ENCODE measurements at places on chromosomes 16 and 17. TPM values are rescaled to one million over a fixed set of nuclear protein-coding genes. Genes with fewer than 3 reads are reported as not detected.

GRCh38 chr17:73815474-73815873, 171.2 kb upstream of the SDK2 start:
- DNase-seq: no peak

DNA sequence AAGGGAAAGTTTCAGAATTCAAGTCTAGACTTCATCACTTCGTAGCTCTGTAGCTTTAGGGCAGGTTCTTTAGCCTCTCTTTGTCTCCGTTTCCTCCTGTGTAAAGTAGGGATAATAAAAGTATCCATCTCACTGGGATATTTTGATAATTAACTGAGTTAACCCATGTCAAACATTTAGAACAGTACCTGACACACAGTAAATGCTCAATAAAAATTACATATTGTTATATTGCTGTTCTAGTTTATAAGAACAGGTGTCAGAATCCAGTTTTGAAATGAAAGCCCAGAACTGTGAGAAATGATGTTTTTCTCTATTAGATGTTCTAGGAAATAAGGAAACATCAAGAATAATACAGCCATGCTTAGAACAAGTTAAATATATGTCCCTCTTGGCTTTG, 4.3 kb downstream of the MOSMO start:
- DNase-seq: no peak

DNA sequence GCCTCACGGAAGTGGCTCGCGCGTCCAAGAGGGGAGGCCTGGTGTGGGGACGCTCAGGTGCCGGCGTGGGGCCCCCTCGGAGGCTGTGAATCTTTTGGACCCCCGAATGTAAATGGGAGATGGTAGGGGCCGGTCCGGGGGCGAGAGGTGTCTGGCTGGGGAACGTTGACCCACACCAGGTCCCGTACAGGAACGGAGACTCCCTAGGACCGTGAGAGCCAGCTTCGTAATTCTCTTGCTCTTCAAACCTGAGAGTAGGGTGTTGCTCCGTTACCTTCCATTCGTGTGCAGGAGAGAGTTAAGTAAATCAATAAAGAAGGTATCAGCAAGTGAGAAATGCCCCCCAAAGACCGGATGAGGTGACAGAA, 481 bp downstream of the LYRM1 start:
- DNase-seq: no peak

DNA sequence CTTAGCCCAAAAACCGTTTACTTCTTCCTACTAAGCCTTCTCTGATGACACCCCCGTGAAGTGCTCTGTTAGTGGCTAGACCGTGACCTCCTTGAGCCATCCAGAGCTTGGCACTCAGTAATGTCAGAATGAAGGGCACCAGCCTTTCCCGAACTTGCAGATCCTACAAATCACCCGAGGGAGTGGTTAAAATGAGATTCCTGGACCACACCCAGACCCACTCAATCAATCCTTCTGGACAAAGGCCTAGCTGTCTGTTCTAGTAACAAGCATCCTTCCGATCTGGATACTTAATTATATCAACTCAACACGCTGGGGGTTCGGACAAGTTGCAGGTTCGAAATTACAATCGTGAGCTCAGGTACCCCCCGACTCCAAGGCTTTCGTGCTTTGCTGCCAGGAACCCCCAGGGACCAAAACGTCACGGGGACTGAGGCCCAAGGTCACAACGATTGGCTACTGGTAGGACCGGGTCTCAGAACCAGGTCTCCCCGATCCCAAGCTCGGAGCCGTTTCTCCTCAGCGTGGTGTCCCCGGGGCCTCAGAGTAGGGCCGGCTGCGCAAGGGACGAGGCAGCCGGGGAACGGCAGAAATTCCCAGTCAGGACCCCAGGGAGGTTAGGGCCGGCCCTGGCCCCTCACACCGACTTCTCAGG, 527 bp downstream of the CIAPIN1 start:
- peak; percentile 67 for DNase-seq

DNA sequence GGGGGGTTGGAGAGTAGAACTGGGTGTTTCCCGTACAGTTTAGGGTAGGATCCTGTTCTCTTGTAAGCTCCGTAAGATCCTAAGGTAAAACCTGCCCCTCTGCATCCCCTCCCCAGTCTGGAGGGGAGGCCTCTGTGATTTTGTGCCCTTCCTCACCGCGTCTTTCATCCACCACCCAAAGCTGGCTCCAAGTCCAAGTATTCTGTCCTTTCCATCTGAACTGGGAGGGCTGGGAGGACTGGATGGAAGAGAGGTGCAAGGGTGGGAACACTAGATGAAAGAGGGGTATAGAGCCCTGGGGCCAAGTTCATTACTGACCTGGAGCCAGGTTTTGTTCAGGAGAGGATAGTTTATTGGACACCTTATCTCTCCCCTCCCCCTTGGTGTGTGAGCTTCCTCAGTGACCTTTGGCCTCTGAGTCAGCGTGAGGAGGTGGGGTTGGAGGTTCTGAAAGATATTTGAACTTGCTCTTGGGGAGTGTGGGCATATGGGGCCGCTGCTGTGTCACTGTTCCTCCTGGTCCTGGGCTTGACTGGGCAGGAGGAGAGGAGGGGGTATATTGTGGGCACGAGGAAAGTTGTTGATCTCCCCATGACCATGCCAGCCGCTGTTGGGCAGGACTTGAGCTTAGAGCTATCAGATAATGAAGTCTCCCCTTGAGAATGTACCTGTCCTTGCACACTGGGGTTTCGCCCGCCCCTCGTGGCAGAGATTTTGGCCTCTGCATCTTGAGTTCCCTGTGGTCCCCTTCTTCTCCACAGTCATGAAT, 1.6 kb downstream of the LASP1 start:
- peak; percentile 88 for DNase-seq

DNA sequence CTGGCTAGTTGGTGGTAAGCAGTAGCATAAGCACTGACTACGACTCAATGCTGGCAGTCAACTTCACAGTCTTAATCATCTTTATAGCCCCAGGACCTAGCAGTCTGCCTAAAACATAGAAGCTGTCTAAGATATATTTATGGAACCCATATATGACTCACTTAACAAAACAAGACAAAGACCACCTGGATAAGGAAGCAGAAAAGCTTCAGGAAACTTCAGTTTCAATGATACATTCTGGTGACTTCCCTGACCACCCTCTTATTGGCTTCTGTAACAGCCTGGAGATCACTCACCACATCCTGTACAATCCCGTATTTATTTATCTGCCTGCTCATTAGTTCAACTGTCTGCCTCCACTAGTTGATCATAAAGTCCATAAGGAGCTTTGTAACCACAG, 95.5 kb downstream of the PMP22 start:
- peak; percentile 57 for DNase-seq

GRCh38 chr16:53986793-53987192, 282.8 kb downstream of the FTO start:
- DNase-seq: no peak

- DNase-seq: peak; percentile 17
These were observed 72.0 kb downstream of the ABCC6 start for GRCh38 chr16:16151315-16151714.

- peak; percentile 76 for DNase-seq
These were observed 63.0 kb downstream of the BAIAP2 start for GRCh38 chr17:81097943-81098308.

- DNase-seq: no peak
These were observed 307.5 kb downstream of the CPPED1 start for GRCh38 chr16:12496186-12496585.

GRCh38 chr17:51814521-51814920, 344.0 kb downstream of the CA10 start:
- no peak for DNase-seq

DNA sequence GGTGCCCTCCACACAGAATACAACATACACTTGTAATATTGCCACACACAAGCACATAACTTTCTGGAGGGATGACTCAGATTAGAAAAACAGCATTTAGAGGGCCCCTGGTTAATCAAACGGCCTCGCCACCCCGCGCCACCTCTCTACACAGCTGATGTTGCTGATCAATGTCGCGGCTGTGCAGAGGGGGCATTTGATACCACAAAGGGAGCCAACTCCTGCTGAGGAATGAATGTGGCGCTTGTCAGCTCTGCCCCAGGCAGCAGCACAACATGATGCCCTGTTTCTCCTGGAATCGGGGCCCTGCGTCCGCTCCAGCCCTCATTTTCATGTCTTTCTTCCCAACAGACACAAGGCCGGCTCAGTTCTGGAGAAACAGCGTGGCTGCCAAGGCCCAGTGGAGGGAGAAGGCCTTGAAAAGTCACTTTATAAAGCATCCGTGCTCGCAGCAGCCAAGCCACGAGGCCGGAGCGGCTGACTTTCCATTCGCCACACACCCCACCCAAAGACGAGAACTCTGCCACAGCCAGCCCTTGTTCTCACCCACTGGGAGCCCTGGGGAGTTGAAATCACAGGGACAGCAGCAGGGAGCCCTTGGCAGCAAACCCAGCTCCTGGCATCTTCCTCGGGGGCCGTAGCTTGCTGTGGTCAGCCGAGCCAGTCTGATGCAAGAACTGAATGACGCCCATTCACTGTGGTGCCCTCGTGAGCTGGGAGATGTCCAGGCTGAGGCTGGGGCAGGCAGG, 65.6 kb downstream of the XYLT1 start:
- peak; percentile 95 for DNase-seq

DNA sequence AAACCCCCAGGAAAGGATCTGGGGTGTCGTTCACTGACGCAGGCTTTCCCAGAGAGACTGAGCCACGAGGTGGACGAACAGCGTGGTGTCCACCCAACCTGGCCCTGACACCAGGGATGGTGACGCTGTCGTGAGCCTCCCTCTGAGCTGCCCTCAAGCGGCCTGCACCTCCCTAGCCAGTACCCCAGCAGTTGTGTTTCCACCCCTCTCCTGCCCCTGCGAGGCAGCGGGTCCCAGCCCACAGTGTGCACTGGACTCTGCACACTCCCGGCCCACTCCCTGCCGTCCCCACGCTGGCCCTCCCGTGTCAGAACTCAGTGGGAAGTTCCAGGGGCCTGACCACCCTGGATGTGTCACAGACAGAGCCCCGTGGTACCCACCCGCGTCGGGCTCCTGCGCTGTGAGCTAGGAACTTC, 39.8 kb downstream of the CBFA2T3 start:
- DNase-seq: no peak

- DNase-seq: peak; percentile 43
These were observed 34.2 kb downstream of the RMI2 start for GRCh38 chr16:11379420-11379819.

- DNase-seq: peak; percentile 33
These were observed 2.0 kb downstream of the TRIM47 start for GRCh38 chr17:75876190-75876937.

CA7 gene
- not detected for polyA plus RNA-seq

DNAI2 gene
- not detected for polyA plus RNA-seq

BCL6B gene
- not detected for polyA plus RNA-seq

QRICH2 gene
- 1.5 TPM for polyA plus RNA-seq

DNAAF1 gene
- not detected for polyA plus RNA-seq

TAC4 gene
- polyA plus RNA-seq: not detected

SECTM1 gene
- polyA plus RNA-seq: 1.4 TPM

All from GM23248 (cell line).